ENCODE measurements at places on chromosomes 3 and 15.

DNA sequence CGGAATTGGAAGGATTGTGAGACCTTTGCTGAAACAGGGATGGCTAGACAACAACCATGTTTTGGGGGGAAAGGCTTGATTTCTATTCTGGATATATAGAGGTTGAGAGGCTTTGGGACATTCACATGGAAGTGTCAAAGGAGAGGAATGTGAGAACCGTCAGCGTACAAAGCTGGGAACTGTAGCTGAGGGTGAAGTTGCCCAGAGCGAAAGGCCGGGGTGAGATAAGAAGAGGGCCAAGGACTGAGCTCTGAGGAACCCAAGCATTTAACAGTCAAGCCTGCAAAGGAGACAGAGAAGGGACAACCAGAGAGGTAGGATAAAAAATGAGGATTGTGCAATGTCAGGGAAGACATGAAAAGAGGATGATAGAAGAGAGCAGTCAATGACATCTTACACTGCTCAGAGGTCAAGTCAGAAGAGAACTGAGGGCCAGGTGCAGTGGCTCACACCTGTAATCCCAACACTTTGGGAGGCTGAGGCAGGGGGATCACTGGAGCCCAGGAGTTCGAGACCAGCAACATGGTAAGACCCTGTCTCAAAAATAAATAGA lies 41.5 kb upstream of the RAF1 start:
- no peak for DNase-seq

DNA sequence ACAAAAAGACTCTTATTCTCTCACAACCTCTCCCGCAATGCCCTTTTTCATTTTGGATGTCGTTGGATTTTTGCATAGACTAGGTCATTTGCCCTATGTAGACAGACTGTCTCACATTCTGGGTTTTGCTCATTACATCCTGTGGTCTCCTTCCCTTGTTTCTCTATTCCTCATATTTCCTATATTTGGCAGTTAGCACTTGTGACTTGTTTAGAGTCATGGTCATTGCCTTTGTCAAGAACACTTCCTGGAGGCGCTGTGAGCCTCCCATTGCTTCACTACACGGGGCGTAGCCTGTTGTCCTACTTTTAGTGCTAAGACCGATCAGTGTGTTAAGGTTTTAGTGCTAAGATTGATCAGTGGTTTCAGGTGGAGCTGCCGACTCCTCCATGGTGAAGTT lies 16.1 kb upstream of the TATDN2 start:
- no peak for DNase-seq

DNA sequence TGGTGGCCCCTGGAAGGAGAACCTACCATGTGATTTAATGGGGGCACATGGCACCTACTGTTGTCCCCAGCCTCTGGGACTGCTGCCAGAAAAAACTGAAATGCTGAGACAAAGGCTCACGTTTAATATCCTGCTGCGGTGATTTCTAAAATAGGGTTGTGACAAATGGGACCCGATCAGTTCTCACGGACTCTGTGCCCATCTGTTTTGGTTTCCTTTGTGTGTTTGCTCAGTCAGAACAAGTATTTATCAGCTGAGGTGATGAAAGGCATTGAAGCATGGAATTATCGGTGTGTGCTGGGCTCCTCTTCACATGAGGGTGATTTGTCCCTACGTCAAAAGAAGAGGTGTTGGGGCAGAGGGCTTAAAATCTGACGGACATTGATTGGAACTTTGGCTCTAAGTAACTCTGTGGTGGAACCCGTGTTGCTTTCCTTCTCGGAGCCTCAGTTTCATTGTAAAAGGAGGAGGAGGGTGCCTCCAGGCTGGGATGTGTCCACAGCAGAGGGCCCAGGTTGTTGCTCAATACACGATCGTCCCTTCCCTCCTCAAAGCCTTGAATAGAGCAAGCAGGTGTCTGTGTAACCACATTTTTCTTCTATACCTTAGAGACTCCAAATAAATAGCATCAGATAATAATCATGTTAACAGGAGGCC lies 283.3 kb upstream of the RGMA start:
- DNase-seq = no peak

DNA sequence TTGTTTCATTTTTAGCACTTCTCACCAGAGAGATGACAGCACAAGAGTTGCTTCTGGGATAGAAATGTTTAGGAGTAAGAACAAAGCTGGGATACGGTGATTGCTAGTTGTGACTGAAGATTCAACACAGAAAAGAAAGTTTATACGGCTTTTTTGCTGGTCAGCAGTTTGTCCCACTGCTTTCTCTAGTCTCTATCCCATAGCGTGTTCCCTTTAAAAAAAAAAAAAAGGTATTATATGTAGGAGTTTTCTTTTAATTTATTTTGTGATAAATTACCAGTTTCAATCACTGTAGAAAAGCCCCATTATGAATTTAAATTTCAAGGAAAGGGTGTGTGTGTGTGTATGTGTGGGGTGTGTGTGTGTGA lies 48.0 kb downstream of the PGPEP1L start:
- no peak for DNase-seq

DNA sequence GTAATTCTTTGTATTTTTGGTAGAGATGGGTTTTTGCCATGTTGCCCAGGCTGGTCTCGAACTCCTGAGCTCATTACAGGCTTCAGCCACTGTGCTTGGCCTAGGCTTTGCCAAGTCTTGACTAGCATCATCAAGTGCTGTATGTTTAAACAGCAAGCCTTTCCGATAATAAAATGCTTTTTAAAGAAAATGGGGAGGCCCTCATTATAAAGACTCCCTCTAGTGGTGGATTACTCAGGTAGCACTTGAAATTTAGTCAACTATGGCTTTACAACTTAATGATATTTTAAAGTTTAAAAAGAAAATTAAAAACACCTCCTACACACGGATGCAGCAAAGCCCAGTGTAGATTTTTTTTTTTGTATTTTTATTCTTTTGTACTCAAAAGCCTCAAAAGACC lies 213.6 kb downstream of the GAP43 start:
- no peak for DNase-seq

- DNase-seq = no peak
Measured at GRCh38 chr3:123791898-123792297, 92.2 kb downstream of the MYLK start.
